HT1080 (cell line): ENCODE measurements at places on chromosomes 12 and 14.

DNA sequence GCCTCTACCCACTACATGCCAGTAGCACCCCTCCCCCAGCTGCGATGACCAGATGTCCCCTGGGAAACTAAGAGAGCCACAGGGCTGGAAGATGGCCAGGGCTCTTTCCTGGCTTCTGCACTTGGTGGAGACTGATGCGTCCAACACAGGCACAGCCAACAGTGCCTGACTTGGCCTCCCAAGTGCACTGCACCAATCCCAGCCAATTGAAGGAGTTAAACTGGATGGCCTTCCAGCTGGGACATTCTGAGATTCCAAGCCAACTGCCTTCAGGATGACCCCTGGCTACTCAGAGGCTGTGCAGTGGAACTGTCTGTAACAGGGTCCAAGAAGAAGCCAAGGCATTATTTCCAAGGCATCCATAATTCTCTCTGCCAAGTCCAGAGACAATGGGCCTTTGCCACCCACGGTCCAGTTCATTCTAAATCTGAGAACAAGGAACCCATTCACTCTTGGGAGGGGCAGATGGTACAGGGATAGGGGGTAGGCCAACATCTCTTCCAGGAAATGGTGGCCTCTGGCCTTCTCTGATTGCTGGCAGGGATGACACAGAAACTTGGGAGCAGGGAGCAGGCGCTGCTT, 35.2 kb downstream of the PRIMA1 start:
- DNase-seq = no peak

- DNase-seq = no peak
Measured at GRCh38 chr12:75666126-75666938, 154.9 kb upstream of the KRR1 start.

- peak; percentile 21 for DNase-seq
Measured at GRCh38 chr12:89552376-89552775, 26.5 kb upstream of the POC1B start.

DNA sequence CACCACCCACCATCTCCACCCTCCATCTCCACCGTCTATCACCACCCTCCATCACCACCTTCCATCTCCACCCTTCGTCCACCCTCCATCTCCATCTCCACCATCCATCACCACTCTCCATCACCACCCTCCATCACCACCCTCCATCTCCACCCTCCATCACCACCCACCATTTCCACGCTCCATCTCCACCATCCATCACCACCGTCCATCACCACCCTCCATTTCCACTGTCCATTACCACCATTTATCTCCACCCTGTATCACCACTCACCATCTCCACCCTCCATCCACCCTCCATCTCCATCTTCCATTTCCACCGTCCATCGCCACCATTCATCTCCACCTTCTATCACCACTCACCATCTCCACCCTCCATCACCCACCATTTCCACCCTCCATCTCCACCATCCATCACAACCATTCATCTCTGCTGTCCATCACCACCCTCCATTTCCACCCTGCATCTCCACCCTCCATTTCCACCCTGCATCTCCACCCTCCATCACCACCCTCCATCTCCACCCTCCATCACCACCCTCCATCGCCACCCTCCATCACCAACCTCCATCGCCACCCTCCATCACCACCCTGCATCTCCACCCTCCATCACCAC, 6.1 kb upstream of the CEP170B start:
- DNase-seq = no peak

GRCh38 chr14:75877292-75877691, 104.5 kb downstream of the TGFB3 start:
- DNase-seq = peak; percentile 89

GRCh38 chr14:77889971-77890442, 90.1 kb downstream of the ADCK1 start:
- peak; percentile 85 for DNase-seq

DNA sequence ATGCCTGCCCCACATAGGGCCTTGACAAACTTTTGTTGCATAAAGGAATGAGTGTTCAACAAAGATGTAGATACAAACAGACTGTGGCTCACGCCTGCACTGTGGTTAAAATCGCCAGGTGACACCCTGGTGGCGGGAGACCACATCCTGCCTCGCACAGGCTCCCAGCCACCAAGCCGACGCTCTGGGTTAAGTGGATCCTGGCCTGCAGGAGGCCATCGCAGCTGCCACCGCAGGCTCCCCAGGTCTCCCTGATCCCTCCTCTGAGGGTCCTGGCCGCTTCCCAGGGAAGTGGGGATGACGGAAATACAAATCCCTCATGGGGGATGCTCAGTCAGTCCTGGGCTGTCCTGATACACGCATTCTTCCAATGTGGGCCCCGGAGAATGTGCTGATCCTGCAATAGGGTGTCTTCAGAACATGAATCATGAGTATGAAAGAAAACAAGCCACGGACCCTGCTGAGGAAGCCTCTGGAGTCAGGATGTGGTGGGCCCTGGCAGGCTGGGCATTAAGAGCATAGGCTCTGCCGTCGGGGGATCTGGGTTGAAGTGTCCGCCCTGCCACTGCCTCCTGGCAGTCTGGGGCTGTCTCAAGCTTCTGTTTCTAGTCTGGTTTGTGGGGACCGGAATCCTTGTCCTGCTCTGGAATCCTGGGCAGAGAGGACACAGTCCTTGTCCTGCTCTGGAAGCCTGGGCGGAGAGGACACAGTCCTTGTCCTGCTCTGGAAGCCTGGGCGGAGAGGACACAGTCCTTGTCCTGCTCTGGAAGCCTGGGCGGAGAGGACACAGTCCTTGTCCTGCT, 53.5 kb upstream of the BEGAIN start:
- peak; percentile 78 for DNase-seq

DNA sequence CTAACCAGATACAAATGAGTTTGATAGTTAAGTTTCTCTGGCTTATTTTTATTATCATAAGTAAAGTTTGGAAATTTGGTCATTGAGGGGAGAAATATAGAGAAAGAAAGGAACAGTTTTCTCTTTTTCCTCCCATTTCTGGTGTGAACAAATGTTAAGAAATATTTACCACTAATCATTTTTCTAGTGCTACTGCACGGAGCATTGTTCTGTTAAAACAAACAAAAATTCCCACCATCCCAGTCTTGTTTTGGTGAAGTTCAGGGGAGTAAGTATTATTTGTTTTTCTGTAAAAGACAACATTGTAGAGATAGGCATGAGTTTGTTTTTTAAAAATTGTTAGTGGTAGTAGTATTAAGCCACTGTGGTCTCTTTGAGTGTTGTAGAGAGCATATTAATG, 135.3 kb downstream of the FGD4 start:
- no peak for DNase-seq

DNA sequence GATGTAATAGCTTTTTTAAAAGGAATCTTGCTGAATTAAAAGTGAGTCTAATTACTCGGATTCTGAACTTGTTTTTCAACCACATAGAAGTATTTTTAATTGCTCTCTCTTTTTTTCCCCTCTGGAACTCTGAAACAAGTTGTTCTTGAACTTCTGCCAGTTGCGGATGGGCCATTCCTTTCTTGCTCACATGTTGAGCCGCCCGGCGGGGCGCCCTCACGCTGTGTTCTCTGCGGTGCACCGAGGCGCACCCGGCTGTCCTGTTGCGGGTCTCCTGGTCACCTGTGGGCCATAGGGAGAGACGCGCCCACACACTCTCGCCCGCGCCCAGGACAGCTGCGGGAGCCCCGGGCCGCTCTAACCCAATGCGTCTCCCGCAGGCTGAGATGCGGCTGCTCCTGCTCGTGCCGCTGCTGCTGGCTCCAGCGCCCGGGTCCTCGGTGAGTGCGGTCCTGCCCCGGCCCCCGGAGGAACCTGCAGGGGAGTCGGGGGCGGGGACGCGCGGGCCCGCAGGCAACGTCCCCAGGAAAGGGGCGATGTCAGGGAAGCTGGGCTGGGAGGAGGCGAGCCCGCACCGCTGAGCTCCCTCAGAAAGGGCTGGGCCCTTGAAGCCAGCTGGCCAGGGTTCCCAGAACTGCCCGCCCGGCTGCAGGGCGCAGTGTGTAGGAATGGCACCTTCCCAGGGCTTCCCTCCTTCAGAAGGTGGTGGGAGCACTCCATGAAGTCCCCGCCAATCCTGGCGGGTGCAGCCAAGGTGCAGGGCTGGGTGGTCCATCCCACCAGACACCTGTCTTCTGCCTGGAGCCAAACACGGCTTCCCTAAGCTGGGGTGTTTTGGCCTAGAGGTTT, 2.3 kb downstream of the PAPLN start:
- DNase-seq = no peak

DNA sequence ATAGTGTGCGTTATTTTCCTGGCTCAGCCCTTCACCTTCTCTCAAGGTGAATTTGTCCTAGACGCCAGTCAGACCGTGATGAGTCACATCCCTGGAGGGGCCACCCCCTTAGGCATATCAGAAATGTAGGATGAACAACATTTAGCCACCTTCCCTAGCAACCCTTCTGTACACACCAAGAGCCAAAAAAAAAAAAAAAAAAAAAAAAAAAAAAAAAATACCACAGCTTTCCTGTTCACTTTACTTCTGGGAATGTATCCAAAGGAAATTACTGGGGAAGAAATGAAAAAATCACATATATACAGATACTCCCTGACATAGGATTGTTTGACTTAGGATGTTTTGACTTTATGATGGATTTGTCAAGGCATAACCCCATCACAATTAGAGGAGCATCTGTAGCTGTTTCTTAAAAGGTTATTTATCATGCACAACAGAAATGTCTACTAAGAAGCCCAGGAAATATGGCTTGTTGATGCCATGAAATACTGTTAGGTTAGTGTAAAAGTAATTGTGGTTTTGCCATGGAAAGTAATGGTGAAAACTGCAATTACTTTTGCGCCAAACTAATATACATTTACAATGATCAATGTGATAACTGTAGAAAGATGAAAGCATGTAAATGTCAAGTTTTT, 68.2 kb upstream of the BDKRB2 start:
- DNase-seq = peak; percentile 85

DNA sequence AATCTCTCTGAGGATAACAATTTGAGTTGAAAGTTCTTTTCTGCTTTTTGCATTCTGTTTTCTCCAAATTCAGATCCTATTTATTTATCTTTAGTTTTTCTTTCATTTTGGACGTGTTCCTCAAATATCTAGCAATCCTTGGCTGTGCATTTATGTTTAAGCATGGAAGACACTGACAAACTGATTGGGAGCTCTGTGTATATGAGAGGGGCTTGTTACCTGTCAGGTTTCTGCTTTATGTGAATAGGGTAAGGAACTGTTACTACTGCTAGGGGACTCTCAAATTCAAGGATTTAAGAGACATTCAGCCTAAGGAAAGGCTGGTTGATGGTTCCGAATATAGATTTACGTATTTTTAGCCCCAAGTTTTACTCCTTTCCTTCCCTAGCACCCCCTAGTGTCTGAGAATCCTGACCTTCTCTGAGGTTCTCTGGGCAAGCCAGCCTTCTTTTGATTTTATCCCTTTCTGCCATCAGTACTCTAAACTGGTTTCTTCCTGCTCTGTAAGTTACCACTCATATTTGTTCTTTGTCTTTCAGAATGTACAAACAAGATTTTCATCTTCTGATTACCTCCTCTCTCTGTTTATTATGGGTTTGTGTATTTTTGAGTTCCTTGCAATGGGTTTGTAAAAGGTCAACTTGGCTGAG, 30.5 kb downstream of the YLPM1 start:
- no peak for DNase-seq

DNA sequence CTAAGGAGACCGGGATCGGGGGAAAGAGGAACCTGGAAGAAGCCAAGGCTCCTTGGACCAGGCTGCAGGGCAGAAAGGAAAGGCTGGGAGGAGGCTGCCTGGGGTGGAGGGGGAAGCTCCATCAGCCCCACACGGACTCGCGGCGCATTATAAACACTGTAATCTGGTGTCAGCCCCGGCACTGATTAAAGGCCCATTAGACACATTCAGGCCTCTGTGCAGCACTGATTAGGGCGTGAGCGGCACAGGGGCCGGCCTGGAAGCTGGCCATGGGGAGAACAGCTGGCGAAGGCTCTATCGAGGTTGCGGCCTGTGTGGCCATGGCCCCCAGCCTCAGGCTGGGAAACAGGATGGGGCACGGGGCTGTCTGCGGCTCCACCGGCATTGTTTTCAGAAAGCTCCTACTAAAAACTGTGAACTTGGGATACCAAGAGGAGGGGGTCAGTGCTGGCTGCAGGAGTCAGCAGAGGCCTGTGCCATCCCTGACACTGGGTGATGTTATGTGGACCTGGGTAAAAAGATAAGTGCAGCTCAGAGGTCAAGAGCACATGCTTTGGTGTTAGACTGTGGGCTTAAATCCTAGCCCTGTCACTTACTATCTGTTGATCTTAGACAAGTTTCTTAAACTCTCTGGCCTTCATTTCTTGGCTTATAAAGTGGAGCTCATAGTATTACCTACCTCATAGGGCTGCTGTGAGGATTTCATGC, 10.6 kb downstream of the ACVRL1 start:
- DNase-seq = no peak

DNA sequence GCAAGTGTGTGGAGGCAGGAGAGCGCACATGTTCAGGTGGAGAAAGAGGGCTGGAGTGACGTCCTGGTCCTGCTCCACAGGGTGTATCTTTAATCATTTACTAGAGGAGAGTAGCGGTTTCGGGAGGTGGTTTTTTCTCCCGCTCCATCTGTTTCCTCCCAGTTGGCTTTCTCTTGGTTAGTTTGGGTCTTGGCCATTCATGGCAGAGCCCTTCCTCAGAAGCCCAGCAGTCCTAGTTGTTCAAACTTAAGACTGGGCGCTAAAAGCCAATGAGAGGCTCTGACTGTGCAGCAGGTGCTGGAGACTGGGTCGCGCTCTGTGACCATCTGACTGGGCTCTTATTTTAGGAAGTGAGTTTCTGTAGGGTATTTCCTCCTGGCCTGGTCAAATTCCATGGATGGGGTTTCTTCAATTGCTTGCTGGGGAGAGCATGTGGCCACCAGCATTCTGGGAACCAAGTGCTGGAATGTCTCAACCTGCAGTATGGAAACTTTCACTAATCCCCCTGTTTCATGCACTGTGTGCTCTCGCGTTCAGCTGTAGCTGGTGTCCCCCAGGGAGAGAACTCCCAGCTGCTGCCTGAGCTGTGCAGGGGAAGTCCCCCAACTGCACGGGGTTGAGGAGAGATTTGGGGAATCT, 27.4 kb upstream of the TSPAN9 start:
- no peak for DNase-seq

- DNase-seq = no peak
Measured at GRCh38 chr14:104247336-104248202, 109.2 kb downstream of the KIF26A start.

- DNase-seq = peak; percentile 61
Measured at GRCh38 chr12:91958816-91959215, 186.8 kb downstream of the BTG1 start.

GRCh38 chr12:79156846-79157463, 292.4 kb downstream of the SYT1 start:
- no peak for DNase-seq

DNA sequence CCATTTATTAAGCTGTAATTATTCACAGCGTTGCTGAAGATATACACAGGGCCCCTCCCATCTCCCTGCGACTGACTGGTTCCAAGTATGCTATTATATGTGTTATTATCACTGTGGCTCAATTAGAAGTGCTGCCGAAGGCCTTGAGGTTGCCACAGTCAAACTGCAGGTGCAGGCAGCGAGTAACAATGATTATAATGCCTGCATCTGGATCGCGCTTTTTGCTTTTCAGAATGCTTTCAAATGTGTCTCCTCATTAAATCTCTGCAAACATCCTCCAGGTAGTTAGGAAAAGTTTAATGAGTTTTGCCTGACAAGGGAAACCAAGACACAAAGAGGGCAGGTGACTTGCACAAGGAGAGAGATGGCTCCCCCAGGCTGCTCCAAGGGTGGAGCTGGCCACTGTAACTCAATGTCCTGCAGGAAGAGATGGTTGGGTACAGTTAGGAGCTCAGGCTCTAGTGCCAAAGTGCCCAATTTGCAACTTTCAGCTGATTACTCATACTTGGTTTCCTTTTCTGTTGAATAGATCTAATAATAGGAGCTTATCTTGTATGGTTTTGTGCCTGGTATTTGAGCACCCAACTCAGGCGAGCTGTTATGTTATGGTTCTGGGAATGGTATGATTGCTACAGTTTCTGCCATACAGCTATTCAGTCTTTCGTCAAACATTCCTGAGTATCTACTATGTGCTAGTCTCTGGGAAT, 1.7 kb upstream of the SYNE3 start:
- DNase-seq = no peak
